ENCODE measurements at places on chromosomes 7 and 10. TPM values are rescaled to one million over a fixed set of nuclear protein-coding genes. Genes with fewer than 3 reads are reported as not detected.

DNA sequence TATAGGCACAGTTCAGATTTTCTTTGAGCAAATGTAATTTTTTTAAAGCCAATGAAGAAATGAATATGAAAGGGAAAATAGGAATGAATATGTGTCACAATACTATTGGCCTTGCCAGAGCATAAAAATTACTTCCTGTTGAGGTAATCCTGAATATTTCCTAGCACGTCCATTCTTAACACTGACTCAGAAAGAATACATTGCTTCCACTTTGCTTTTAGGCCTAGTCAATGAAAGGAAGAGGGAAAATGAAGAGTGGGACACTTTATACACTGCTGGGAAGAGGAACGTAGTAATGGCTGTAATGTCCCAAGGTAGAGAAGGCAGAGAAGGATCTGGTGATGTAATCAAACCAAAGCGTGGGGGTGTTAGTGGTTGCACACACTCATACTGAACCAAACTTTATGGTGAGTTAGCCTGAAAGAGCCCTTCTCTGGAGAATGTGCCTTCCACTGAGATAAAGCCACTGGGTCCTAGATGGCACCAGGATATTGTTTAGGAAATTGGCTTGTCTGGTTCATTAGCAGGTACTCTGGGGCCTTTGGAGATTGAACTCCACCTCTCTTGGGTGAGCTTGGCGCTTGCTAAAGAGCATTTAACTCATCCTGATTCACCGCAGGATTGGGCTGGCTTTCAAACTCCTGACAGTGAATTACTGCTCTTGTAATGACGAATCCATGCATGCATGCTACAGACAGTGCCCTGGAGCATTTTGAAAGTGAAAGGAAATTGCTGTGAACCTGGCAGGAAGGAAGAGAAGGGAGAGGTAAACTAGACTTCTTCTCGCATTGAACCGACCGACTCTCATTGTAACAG is 254.9 kb downstream of the KIAA1217 start:
- H3K4me1 ChIP-seq, result no peaks in the 10 kb centered on the region
- peak overlapping the region; percentile 74 for H3K27ac ChIP-seq
- peak; percentile 63 for DNase-seq
- no peaks in the 10 kb centered on the region for H3K36me3 ChIP-seq
- H3K27me3 ChIP-seq, result no peaks in the 10 kb centered on the region

The FAM221A gene
- 11.1 TPM for total RNA-seq

DNA sequence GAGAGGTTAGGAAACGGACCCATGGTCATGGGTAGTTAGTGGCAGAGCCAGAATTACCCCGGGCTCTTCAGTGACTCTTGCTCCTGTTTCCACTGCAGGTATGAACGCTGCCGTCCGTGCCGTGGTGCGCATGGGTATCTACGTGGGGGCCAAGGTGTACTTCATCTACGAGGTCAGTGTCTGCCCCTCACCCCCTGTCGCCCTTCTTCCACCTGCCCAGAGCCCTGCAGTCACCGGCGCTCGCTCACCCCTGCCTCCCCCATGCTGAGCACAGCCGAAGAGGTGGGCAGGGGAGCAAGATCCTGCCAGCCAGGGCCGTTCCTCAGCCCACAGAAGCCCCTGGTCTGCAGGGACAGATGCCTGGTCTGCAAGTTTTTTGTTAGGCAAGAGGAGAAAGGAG is 14.9 kb downstream of the PFKP start:
- no peaks in the 10 kb centered on the region for H3K36me3 ChIP-seq
- H3K4me1 ChIP-seq, result no peaks in the 10 kb centered on the region
- DNase-seq, result no peak

The AKR1C4 gene
- not detected for total RNA-seq

The GALNT17 gene
- total RNA-seq, result 0.37 TPM

GRCh38 chr10:29239569-29240472 is 49.0 kb upstream of the LYZL1 start:
- no peak overlapping the region for H3K27ac ChIP-seq
- H3K27me3 ChIP-seq, result no peaks in the 10 kb centered on the region
- no peaks in the 10 kb centered on the region for H3K36me3 ChIP-seq
- no peak overlapping the region for H3K4me3 ChIP-seq
- no peaks in the 10 kb centered on the region for H3K4me1 ChIP-seq

The CCL24 gene
- total RNA-seq, result 15.7 TPM

DNA sequence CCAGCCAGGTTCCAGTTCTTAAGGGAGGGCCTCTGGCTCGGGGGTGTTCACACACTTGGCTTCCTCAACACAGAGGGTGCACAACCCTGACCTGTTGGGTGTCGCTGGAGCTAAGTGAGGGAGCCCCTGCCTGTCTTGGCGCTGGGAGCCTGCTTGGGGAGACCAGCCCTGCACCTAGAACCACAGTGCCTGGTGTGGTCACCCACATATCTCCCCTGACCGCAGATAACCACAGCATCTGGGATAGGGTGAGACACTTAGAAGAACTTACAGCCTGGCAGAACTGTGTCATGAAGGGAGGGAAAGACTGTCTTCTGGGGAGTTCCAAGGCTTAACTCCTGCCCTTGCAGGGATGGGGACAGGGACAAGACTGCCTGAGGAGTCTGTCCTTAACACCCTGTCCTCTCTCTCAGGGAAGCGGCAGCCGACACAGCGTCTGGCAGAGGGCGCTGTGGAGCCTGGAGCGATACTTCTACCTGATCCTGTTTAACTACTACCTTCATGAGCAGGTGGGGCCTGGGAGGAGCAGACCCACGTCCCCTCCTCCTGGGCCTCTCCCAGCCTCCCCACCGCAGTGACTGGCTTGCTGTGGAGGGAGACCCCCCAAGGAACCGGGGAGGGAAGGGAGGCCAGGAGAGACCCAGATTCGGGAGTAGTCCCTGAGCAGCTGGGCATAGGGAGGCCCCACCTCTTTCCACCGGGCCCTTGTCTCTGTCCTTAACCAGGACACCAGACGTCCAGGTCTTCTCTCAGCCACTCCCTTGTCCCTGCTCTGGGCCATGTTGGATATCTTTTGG is 59.0 kb downstream of the PALD1 start:
- H3K27me3 ChIP-seq, result no peaks in the 10 kb centered on the region
- no peak overlapping the region for H3K4me3 ChIP-seq

- DNase-seq, result no peak
- H3K4me1 ChIP-seq, result peaks cover 5% of the 10 kb centered on the region
- H3K27me3 ChIP-seq, result no peaks in the 10 kb centered on the region
- H3K36me3 ChIP-seq, result no peaks in the 10 kb centered on the region
- no peak overlapping the region for H3K27ac ChIP-seq
- H3K4me3 ChIP-seq, result no peak overlapping the region
Measured at GRCh38 chr10:79236433-79236765, 110.9 kb upstream of the PPIF start.

The HTR7 gene
- total RNA-seq, result 0.29 TPM
